Karpas-422 (cell line): ENCODE measurements at places on chromosomes 13 and 19.
A peak's percentile ranks its signal among the peaks of the same experiment; 100 is the strongest.

DNA sequence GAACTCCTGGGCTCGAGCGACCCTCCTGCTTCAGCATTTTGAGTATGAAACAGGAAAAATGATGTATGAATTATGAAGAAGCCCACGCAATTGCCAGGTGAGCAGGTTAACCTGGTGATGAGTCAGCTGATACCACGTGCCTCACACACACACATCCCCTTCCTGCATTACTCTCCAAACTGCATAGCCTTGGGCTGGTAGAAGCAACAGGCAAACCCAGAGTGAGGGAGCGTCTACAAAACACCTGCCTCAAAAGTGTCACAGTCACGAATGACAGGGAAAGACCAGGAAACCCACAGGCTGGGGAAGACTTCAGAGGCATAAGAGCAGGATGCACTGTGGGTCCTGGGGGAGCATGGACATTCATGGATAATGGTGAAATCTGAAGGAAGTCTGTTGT, 192.8 kb upstream of the IRS2 start:
- H3K36me3 ChIP-seq, result no peaks in the 10 kb centered on the region
- H3K27me3 ChIP-seq, result no peaks in the 10 kb centered on the region
- DNase-seq, result peak; percentile 14
- H3K27ac ChIP-seq, result no peak overlapping the region
- no peak overlapping the region for H3K4me3 ChIP-seq

GRCh38 chr13:113970810-113971470, 2.9 kb downstream of the C13orf46 start:
- H3K4me1 ChIP-seq, result no peaks in the 10 kb centered on the region
- no peak for DNase-seq
- H3K36me3 ChIP-seq, result no peaks in the 10 kb centered on the region

DNA sequence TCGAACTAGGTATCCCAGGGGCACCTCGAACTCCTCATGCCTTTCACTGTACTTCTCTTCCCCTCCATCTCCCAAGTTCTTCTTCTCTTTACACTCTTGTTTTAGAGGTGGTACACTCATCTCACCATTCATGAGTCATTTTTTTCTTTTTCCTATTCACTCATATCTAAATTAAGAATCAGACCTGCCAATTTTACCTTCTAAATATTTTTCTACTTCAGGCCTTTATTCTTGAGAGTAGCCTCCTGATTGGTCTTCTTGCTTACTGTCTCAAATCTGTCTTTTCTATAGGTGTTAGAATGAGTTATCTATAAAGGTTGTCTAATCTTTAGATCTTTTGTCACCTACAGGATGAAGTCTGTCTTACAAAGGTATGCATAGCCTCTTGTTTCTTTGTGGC, 20.7 kb downstream of the TDRD3 start:
- no peaks in the 10 kb centered on the region for H3K27me3 ChIP-seq
- no peak overlapping the region for H3K27ac ChIP-seq
- H3K4me3 ChIP-seq, result no peak overlapping the region
- no peak for DNase-seq

DNA sequence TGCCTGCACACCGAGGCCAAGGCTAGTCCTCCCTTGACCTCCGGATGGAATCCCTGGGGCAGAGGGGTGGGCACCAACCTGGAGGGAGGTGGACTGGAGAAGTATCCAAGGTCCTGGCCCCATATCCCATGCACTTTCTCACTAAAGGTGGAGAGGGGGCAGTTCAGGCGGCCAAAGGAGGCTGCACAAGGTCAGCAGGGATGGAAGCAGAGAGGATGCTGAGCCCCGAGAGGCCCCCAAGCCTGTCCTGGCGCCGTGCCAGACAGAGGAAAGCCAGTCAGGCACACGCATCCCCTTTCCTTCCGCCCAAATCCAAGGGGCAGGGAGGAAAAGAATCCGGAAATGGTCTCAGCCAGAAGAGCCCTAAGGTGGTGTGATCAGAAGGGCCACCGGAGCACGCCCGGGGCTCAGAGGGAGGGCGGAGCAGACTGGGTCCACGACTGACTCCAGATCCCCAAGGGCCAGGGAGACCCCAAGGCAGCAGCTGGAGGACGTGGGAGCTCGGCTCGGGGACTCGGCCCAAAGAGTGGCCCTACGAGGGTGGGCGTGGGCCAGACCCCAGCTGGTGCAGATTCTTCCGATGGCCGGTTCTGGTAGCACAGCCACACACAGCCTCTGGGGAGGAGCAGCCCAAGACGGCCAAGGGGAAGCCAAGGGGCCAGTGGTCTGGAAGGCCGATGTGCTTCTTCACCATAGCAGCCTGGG, 60.0 kb downstream of the MLLT1 start:
- no peaks in the 10 kb centered on the region for H3K4me1 ChIP-seq
- DNase-seq, result no peak
- H3K27ac ChIP-seq, result no peak overlapping the region
- no peak overlapping the region for H3K4me3 ChIP-seq
- no peaks in the 10 kb centered on the region for H3K36me3 ChIP-seq
- H3K27me3 ChIP-seq, result no peaks in the 10 kb centered on the region

GRCh38 chr13:105340061-105340606, 1195.3 kb downstream of the EFNB2 start:
- H3K27me3 ChIP-seq, result no peaks in the 10 kb centered on the region
- H3K4me3 ChIP-seq, result no peak overlapping the region
- H3K27ac ChIP-seq, result no peak overlapping the region
- DNase-seq, result no peak
- 0 out of 2 replicates have a peak, but pooled peaks cover 2% of the 10 kb centered on the region for H3K36me3 ChIP-seq

DNA sequence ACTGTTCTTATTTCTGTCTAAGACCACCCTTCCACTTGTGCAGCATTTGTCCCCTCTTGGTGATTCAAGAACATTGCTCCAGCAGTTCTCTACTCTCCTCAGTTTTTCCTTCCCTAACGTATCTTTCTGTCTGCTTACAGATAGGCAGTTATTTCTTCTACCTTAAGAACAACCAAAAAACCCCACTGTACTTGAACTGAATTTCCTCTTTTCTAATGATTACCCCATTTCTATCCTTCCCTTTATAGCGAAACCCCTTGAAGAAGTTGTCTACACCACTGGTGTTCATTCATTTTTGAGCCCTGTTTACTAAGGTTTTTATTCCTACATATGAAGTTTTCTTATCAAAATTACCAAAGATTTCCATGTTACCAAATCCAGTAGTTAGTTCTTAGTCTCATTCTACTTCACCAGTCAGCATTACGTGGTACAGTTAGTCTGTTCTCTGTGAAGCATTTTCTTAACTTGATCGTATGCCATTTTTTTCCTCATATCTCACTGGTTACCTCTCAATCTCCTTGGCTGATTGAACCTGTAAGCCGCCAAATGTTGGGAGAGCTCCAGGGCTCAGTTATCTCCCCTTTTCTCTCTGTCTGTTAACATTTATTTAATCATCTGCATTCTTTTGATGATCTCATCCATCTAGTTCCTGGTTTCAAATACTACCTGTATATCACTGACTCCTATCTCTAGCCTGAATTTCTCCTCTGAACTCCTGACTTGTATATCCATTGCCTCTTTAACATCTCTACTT, 9.0 kb downstream of the LSM14A start:
- H3K36me3 ChIP-seq, result peaks cover 25% of the 10 kb centered on the region; the same call in 1 of the 2 replicates
- peaks cover 60% of the 10 kb centered on the region for H3K4me1 ChIP-seq
- no peak for DNase-seq
- H3K4me3 ChIP-seq, result no peak overlapping the region
- no peaks in the 10 kb centered on the region for H3K27me3 ChIP-seq
- no peak overlapping the region for H3K27ac ChIP-seq

- H3K4me1 ChIP-seq, result no peaks in the 10 kb centered on the region
- no peaks in the 10 kb centered on the region for H3K27me3 ChIP-seq
- DNase-seq, result no peak
- no peak overlapping the region for H3K4me3 ChIP-seq
These were observed 1.4 kb upstream of the FREM2 start for GRCh38 chr13:38685431-38685830.

DNA sequence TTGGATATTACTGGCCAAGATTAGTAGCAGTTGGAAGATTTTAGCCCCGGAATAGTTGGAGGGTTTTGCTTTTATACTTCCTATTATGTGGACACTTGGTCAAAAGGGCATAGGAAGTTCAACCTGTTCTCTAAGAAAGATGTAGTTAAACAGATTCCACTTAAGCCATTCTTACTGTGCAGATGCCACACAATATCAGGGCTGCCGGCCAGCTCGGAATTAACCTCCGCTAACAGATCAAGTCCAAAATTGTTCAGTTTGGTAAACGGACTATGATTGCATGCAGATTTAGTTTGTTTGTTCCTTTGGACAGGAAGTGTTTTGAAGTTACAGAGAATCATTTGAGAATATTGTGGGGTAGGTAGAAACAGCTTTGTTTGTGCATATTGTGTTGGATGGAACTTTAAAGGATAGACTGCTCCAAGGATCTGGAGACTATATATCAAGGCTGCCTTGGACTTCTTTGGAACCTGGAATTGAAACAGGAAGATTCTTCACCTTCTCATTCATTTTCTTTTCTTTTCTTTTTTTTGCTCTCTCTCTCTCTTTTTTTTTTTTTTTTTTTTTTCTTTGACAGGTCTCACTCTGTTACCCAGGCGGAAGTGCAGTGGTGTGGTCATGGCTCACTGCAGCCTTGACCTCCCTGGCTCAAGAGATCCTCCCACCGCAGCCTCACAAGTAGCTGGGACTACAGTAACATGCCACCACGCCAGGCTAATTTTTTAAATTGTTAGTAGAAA, 5.0 kb upstream of the SPRY2 start:
- no peak overlapping the region for H3K27ac ChIP-seq
- H3K4me1 ChIP-seq, result no peaks in the 10 kb centered on the region
- H3K27me3 ChIP-seq, result no peaks in the 10 kb centered on the region
- H3K4me3 ChIP-seq, result no peak overlapping the region

DNA sequence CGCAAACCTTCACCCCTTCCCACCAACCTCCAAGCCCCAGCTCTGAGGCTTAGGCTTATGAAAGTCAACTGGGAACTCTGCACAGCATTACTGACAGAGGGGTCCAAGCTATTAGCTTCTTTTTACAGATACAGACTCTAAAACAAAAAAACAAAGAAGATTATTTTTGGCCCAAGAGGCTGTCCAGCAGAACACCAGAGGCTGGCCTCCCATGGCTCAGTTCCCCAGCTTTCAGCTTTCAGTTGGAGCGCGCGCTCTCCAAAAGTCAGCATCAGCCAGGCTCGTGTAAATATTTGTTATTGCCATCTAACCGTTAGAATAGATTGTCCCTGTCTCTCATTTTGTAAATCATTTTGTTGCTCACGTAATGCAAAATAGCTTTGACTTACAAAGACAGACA, 58.4 kb downstream of the ZIC5 start:
- no peak overlapping the region for H3K27ac ChIP-seq
- no peak overlapping the region for H3K4me3 ChIP-seq
- no peaks in the 10 kb centered on the region for H3K27me3 ChIP-seq
- H3K36me3 ChIP-seq, result no peaks in the 10 kb centered on the region

- DNase-seq, result no peak
- no peaks in the 10 kb centered on the region for H3K27me3 ChIP-seq
- H3K27ac ChIP-seq, result no peak overlapping the region
These were observed 160.1 kb downstream of the COG6 start for GRCh38 chr13:39815345-39816111.

DNA sequence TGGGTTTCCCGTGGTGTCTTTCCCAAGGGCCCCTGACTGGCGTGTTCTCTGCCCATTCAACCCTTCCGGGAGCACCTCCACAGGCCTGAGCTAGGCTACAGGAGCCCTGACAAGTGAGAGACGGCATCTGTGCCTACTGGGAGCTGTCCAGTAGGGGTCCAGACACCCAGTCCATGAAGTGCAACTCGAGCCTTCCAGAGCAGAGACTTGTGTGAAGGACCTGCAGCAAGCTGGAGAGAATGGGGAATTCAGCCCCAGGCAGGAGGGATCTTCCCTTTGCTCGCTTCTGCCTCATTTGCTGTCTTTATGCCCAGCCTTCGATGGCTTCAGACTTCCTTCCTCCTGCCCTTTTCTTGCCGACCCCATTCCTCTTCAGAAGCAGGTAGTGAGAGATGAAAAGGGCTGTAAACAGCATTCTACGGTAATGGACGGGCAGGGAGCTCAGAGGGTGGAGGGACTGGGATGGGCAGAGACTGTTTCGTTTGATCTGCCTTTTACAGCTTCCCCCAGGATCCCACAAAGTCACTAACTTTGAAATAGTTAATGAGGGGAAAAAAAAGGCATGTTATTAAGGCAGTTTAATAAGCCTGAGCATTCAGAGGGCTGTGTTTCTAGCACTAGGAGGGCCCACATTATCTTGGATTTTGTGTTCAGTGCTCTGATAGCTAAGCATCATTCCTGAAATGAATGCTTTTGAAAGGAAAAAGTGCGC, 327.6 kb downstream of the FGF9 start:
- H3K4me3 ChIP-seq, result no peak overlapping the region
- no peak overlapping the region for H3K27ac ChIP-seq
- H3K27me3 ChIP-seq, result no peaks in the 10 kb centered on the region
- no peak for DNase-seq

DNA sequence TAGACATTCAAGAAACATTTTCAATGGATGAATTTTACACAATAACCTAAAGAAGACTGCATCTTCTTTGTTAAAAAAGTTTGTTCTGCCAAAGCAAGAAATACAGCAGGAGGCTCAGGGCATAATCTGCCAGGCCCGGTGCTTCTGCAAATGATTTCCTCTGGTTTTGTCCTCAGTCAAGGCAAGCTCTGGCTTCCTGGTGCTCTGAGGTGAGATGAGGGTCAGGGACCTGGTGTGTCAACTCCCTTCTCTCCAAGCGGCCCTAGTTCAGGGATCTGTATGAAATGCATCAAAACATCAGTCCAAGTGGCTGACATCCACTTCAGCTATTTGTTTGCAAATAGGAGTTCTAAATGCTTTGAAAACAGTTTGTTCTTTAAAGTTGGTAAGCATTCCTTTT, 31.6 kb downstream of the LACC1 start:
- H3K27me3 ChIP-seq, result no peaks in the 10 kb centered on the region
- DNase-seq, result no peak
- H3K4me1 ChIP-seq, result peaks cover 5% of the 10 kb centered on the region; the same call in 1 of the 2 replicates
- H3K4me3 ChIP-seq, result no peak overlapping the region

GRCh38 chr13:109281903-109282635, 504.3 kb downstream of the IRS2 start:
- H3K27me3 ChIP-seq, result peaks cover 2% of the 10 kb centered on the region; the same call in 1 of the 2 replicates
- no peaks in the 10 kb centered on the region for H3K36me3 ChIP-seq
- H3K4me3 ChIP-seq, result no peak overlapping the region
- H3K27ac ChIP-seq, result no peak overlapping the region
- no peak for DNase-seq
- no peaks in the 10 kb centered on the region for H3K4me1 ChIP-seq

DNA sequence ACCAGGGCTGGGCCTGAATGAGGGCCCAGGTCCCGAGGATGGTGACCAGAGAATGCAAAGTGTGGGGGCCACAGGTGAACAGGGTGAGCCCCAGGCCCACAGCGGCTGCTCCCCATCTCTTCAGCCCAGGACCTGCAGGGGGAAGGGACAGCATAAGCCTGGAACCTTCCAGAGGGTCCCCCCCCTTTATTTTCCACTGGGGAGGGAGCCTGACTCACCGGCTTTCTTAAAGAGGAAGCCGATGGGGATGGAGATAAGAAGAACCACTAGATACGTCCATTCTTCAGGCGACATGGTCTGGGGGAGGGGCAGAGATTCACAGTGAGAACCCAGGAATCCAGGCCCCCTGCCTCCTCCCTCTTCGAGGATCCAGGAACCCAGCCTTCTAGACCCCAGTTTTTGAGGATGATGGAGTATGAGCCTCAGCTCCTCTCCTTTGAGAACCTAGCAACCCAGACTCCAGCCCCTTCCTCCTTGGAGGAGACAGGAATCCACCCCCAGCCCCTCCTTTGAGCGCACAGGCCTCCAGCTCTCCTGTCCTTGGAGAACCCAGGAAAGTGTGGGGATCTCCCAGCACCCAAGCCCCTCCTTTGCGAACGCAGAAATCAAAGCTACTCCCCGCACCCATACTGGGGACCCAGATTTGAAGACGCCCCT, 1.0 kb downstream of the MBOAT7 start:
- H3K27me3 ChIP-seq, result no peaks in the 10 kb centered on the region
- peak overlapping the region; percentile 81 for H3K27ac ChIP-seq
- DNase-seq, result peak; percentile 73
- H3K36me3 ChIP-seq, result peaks cover 8% of the 10 kb centered on the region; the same call in 1 of the 2 replicates
